ENCODE measurements at places on chromosomes 6 and 20. TPM values are rescaled to one million over a fixed set of nuclear protein-coding genes. Genes with fewer than 3 reads are reported as not detected.

Gene SDCBP2
- total RNA-seq: 0.29 TPM

Gene MAN1A1
- 14.1 TPM for total RNA-seq

Gene ID4
- total RNA-seq: 4.3 TPM

Gene PSORS1C1
- 0.06 TPM for total RNA-seq

DNA sequence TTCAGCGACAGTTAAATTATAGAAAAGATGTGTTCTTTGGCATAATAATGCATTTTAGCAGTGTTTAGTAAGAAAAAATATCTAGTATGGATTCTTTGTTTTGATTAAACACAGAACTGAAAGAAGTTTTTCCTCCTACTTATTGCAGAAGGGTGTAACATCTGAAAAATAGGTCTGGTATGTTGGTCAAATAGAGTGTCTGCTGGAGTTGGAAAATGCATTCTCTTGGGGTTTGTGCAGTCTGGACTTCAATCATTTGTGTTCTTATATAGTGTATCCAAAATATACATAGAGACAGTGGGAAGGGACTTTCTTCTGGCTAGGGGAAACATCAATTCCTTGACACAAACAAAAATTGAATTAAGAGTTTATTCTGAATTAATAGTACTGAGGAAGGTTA is 132.4 kb upstream of the MAN1A1 start:
- DNase-seq: no peak

- DNase-seq: no peak
Observed at GRCh38 chr6:75101896-75102295, 104.0 kb downstream of the COL12A1 start.

DNA sequence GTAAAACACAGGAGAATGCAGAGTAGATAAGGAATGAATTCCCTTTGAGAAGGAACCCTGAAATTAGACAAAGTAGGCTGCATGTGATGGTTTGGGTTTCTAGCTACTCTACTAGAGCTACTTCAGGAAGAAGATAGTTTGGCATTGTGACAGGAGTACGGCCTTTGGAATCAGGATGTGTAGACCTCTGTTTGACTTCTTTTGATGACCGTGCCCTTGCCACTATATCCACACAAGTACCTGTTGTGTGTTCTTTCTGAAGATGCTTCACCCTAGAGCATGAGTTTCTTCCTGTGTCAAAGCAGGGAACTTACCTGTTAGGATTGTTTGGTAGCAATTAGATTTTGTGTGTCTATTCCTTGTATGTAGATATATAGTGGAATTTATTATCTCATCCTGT is 41.7 kb downstream of the CD2AP start:
- DNase-seq: no peak

- peak; percentile 37 for DNase-seq
Observed at GRCh38 chr6:158706369-158706982, 56.6 kb downstream of the SYTL3 start.

DNA sequence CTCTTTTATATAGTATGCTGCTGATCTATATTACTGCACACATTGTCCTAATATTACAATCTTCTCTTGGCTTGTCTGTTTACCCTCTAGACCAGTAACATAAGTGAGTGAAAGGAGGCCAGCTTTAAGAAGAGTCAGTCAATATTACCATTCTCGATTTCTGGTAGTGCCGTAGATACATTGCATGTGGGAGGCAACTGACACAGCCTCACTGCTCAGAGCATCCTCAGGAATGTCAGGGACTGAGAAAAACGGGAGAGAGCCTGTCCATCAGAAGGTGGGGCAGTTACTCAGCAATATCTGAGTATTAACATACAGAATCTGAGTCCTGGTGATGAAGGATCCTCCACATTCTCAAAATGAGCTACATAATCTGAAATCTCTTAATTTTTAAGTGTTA is 259.9 kb downstream of the GJA1 start:
- no peak for DNase-seq

All from H4 (cell line).